Endothelial cell (in vitro differentiated cells): ENCODE measurements at places on chromosomes 1 and 21.

DNA sequence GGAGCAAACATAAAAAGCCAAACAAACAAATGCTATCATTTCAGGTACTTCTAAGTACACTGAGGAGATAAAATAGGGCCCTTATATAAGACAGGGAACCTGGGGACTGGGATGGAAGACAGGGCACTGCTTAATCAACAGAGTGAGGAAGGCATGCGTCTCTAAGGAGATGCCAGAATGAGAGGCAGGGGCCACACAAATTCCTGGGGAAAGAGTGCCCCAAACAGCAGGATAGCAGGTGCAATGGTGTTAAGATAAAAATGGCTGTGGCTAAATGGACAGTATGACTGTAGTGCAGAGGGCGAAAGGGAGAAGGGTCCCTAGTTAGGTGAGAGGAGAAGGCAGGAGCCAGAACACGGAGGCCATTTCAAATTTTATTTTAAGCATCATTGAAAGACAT, 113.9 kb downstream of the ZBTB18 start:
- DNase-seq, result no peak

DNA sequence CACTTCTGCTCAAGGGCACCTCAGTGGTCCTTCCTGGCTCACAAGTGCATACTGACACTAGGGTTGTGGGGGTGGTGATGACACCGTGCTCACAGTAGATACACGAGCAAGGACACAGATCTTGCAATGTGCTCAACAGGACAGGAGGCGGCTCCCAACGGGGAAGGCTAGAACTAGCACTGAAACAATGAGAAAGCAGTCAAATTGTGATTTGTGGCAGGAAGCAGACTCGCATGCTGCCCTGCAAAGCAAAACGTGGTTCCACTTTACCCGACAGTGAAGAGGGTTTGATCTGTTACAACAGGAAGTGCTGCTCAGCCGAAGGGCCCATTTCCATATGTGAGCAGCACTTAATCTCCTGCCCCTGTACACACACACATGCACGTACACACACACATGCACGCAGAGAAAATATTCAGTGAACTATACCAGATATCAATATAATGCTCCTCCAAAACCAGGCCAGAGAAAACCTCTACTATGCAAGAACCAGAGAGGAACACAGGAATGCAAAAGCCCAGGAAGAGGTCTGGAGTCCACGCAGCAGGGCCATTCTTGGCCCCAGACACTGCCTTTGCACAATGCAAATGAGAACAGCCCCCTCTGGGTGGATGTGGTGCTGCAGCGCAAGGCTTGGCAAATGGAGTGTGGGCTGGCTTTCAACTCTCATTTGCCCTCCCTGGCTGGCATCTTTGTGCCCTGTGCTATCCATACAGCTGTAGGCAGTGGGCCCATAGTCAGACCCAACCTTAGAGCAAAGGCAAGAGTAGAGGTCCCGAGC, 47.1 kb downstream of the KANK4 start:
- DNase-seq, result peak; percentile 28

DNA sequence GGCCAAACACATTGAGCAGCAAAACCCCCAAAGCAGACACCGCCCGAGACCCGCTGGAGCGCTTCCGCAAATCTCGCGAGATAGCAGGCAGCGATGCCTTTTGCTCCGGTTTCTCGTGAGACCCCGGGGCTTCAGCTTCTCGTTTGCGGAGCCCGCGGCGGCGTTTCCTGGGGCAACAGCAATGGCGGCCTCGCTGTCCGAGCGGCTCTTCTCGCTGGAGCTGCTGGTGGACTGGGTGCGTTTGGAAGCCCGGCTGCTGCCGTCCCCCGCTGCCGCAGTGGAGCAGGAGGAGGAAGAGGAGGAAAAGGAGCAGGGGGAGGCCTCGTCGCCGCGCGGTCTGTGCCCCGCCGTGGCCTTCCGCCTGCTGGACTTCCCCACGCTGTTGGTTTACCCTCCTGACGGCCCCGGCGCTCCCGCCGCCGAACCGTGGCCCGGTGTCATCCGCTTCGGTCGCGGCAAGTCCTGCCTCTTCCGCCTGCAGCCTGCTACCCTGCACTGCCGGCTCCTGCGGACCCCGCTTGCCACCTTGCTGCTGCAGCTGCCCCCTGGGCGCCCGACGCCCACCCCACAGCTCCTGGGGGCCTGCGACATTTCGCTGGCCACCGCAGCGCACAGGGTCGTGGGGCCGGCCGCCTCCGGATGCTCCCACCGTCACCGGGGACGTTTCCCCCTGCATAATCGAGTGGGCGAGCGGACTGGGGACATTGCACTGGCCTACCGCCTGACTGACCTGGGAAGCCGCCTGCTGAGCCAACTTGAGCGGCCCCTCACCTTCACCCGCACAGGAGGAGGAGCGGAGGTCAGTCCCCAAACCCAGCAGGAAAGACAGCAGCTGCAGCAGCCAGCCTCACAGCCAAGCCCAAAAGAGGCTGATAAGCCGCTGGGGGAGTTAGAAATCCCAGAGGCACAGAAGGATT, at the start of gene MAP10:
TSS of gene MAP10 (plus strand) at position 148 of the 917 bp plus-strand sequence. CDS start at position 182, 34 bp downstream.
- DNase-seq, result peak; percentile 80

DNA sequence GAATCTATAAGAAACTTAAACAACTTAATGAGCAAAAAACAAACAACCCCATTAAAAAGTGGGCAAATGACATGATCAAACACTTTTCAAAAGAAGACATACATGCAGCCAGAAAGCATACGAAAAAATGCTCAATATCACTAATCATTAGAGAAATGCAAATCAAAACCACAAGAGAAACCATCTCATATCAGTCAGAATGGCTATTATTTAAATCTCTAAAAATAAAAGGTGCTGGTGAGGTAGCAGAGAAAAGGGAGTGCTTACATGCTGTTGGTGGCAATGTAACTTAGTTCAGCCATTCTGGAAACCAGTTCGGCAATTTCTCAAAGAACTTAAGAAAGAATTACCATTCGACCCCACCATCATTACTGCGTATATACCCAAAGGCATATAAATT, 147.7 kb downstream of the FAF1 start:
- no peak for DNase-seq

DNA sequence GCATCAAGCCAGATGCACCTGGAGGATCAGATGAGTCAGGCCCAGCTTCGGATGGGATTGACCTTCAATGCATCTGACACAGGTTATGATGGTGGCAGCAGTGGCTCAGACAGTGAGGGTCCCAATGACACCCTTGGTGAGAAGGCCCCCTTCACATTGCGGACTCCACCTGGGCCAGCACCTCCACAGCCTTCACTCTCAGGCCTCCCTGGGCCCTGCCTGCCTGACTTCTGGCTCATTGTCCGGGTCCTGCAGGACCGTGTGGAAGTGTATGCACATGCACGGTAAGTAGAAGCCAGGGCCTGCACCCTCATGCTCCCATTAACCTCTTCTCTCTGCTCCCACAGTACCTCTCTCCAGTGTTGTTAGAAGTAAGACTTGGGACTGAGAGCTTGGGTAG, 20.8 kb downstream of the HYI start:
- DNase-seq, result no peak

- DNase-seq, result no peak
These were observed 56.9 kb downstream of the FHAD1 start for GRCh38 chr1:15303935-15304334.

DNA sequence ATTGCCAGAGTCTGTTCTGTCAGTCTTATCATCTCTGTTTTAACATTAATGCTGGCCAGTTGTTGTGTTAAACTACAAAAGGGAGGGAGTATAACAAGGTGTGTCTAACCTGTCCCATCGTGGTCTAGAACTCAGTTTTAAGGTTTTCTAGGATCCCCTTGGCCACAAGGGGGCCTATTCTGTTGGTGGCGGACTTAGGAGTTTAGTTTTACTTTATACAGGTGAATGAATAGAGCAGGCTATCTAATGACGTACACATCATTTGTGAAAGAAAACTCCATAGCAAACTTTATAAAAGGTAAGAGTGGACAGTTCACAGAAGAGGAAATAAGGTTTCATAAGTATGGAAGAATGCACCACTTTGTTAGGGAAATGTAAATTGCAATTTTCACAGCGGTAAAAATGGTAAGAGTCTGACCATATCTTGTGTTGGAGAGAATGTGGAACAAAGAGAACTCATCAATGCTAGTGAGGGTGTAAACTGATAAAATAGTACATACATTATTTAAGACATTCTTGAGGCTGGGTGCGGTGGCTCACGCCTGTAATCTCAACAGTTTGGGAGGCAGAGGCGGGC, 2.5 kb upstream of the ATF6 start:
- DNase-seq, result no peak

DNA sequence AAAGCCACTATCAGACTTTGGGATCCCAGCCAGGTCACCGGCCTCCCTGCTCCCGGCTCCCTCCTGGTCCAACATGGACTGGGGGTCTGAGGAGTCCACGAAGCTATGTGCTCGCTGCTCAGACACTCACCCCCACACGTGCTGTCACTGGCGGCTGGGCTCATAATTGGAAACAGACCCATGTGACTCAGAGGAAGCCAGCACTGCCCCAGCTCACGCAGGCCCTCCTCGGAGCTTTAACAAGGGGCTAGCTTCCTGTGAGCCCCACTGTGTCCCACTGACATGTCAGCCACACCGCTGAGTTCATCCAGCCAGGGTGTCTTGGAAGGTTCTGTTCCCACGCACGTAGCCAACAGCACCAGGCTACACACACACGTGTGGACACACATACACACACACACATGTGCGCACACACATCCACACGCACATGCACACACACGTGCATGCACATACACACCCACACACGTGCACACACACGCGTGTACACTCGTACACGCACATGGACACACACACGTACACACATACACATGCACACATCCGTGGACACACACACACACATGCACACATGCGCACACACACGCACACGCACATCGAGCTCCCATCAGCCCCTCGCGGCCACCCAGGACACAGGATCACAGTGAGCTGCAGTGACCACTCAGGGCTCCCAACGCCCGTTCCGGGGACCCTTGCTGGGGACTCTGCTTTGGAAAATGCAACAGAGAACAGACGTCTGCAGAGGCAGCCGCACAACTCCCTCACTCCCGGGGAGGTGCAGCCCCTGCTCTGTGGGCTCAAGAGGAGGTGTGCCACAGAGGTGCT, 18.4 kb upstream of the COL6A2 start:
- no peak for DNase-seq

- no peak for DNase-seq
These were observed 29.0 kb downstream of the JUN start for GRCh38 chr1:58754683-58755467.

DNA sequence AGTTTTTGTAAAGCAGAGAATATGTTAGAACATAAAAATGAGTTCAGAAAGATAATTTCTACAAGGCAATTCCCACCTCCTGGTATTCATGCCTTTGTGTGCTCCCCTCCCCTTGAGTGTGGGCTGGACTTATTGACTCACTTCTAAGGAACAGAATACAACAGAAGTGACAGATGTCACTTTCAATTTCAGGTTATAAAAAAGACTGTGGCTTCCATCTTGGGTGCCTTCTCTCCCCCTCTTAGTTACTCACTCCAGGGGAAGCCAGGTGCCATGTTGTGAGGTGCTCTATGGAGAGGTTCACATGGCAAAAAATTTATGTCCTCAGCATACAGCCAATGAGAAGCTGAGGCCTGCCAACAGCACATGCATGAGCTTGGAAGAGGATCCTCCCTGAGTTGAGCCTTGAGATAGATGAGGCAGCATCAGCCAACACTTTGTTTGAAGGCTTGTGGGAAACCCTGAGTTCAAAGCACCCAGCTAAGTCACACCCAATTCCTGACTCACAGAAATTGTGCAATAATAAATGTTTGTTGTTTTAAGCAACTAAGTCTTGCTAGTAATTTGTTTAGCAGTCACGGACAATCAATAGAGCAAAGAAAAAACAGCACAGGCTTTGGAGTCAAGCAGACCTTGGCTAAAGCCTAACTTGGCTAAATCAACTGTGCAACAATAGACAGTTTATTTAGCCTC, 73.5 kb upstream of the NGF start:
- no peak for DNase-seq

DNA sequence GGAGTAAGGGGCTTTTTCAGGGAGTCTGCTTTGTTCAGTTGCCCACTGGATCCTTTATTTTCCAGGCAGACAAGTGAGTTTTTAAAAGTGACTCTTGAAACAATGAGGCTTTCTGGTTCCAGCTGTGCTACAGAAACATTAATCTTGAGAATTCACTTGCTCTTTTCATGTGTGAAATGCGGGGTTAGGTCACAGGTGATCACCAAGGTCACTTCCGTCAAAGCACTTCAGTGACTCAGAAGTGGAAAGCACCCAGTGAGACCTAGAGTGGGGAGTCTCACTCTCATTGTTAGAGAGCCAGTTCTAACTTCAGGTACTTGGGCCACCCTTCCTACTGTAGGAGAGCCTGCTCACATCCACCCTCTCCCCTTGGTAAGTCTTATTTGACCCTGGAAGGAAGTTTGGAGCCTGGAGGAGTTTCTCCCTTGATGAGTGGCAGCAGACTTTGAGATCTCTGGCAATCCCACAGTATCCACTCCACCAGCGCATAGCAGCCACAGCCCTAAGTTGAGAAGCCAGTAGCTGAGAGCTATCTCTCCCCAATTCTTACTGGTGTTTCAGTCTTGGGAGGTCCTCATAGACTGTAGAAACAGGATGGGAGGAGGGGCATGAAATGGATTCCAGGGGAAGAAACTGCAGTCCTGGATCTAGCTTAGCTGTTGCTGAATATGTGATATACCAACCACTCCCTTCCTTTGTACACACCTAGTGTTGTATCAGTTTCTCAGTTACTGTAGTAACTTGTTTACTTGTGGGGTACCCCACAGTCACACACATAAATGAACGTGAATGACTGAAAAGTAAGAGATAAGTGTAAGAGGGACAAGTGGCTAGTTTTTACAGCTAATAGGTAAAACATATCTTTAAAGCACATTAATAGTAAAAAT, 3.1 kb downstream of the TACSTD2 start:
- DNase-seq, result no peak

DNA sequence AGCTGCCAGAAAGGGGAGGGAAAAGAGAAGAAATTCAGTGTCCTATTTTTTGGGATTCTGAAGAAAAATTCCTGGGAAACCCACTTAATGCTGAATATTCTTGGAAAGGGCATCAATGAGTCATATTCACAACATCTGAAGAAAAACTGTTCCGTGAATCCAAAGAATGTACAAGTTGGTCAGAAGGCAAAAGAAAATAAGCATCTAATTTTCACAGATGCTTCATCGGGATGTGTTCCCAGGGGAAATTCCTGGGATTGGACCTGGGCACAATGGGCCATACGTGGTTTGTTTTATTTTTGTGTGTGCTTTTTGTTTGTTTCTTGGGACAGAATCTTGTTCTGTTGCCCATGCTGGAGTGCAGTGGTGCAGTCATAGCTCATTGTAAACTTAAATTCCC, 112.2 kb downstream of the MAP3K21 start:
- no peak for DNase-seq

DNA sequence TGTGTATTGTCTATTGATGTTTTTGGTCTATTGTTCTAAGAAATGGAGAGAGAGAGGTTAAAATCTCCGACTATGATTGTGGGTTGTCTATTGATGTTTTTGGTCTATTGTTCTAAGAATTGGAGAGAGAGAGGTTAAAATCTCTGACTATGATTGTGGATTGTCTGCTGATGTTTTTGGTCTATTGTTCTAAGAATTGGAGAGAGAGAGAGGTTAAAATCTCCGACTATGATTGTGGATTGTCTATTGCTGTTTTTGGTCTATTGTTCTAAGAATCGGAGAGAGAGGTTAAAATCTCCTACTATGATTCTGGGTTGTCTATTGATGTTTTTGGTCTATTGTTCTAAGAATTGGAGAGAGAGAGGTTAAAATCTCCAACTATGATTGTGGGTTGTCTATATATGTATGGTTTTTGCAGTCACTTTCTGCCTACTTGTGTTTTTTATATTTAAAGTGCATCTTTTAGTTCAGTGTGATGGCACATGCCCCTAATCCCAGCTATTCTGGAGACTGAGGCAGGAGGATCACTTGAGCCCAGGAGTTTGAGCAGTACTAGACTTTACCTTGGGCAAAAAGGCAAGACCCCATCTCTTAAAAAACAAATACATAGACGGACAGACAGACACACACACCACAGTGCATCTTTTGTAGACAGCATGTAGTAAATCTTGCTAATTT, 16.2 kb downstream of the C1orf159 start:
- no peak for DNase-seq
